Left hindlimb (tissue), 1 donor: ENCODE measurements at places on chromosomes 4 and X.

DNA sequence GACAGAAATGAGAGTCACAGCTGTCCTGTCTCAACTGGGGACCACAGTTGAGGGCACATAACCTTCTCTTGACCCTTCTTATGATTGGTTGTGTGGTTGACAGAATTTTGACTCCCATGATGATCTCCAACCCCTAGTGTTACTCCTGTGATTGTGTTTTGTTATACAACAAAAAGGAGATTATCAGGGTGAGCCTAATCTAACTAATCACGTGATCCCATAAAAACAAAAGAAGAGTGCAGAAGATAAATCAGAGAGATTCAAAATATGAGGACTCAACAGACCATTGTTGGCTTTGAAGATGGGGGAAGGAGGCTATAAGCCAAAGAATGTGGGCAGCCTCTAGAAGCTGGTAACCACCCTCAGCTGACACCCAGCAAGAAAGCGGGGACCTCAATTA is 72.7 kb downstream of the GUCY2F start:
- no peak for DNase-seq

DNA sequence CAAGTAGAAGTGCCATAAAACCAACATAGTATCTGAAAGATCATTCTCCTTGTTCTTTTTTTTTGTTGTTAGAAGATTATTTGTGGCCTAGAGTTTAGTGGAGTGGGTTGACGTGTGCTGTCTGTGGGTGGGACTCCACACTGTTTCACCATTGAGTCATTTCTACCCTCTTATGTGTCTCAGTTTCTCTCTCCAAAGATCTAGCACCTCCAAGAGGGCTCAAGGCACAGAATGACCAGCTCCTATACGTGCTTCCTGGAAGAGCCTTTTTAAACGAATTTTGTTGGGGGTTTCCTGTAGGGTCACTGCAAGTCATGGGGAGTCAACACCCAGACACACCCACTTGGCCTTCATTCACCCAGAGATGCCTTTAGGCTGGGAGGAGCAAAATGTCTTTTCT is 150.1 kb downstream of the KLF8 start:
- DNase-seq = no peak

DNA sequence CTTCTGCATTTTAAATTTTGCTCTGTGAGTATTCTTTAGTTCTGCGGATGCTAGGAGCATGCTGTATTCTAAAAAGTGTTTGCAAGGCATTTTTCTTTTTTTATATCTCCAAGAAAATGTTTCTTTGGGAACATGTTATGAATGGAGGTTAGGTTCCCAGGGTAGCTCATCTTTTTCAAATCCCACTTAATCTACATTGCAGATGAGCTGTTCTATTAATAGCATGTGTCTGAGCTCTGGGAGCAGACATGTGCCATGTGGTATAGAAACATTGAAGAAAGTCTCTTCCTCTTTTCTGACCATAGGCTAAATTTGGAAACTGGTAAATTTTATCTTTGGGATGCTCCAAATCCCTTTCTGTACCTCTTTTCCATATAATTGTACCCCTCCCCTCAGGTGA is 23.2 kb downstream of the DIAPH2 start:
- no peak for DNase-seq

GRCh38 chrX:150542846-150543229 is 25.6 kb upstream of the MTM1 start:
- DNase-seq = no peak

DNA sequence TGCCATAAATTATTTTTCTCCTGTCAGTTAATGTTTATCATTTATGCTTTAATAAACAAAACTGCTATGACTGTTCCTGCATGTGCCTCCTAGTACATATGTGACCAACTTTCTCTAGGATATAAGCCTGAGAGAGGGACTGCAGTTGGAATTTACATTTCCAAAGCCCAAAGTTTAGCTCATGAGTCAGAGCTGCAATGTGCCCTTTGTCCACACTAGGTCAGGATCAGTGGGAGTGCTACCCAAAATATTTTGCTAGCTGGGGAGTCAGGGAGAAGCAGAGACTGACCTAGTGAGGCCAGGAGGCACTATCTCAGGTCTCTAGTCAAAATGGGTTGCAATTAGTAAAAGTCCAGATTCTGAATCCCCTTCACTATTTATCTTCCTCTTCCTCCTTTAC is 92.7 kb downstream of the AR start:
- no peak for DNase-seq

- peak; percentile 53 for DNase-seq
Observed at GRCh38 chr4:123750044-123750443, 353.4 kb downstream of the SPRY1 start.

DNA sequence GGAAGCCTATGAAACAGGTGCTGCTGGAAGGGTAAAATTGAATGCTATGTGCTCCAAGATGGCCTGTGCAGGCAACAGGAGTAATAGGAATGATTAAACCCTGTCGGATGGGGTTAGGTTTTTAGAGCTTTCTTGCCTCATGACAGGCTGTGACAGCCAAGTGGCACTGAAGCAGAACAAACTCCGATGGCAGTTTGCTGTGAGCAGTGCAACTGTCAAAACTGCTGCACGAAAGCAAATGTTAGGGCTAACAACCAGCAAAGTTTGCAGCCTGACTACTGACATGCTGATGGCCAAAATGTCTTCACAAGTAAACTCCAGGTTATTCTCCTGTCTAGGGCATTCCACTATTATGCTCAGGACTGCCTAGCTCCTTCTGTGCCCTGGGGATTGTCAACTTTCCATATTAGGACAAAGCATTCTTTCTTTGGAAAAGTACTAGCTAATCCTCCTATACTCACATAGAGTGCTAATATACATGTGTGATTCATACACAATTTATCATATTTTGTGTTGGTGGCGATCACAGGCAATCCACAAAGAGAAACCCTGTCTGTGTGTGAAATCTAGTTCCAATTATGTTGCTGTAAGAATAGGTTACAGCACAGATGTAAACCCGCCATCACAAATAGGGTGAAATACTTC is 486.6 kb upstream of the TENM3 start:
- no peak for DNase-seq

DNA sequence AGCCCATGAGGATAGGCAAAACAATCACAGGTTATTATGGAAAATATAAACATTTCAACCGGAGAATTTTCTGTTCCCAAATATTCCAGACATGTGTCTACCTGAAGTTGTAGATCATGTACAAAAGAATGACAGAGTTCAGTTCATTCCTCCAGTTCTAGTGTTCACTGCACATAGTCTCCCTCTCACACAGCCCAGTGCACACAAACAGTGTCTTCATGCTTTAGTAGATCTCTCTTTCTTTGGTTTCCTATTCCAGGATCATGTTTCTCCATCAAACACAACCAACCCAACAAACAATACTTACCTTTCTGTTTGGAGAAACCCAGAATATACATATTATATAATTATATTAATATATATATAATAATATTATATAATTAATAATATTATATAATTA is 671.9 kb downstream of the TRIML1 start:
- DNase-seq = no peak

- no peak for DNase-seq
Observed at GRCh38 chr4:772118-772517, 53.8 kb downstream of the CPLX1 start.

DNA sequence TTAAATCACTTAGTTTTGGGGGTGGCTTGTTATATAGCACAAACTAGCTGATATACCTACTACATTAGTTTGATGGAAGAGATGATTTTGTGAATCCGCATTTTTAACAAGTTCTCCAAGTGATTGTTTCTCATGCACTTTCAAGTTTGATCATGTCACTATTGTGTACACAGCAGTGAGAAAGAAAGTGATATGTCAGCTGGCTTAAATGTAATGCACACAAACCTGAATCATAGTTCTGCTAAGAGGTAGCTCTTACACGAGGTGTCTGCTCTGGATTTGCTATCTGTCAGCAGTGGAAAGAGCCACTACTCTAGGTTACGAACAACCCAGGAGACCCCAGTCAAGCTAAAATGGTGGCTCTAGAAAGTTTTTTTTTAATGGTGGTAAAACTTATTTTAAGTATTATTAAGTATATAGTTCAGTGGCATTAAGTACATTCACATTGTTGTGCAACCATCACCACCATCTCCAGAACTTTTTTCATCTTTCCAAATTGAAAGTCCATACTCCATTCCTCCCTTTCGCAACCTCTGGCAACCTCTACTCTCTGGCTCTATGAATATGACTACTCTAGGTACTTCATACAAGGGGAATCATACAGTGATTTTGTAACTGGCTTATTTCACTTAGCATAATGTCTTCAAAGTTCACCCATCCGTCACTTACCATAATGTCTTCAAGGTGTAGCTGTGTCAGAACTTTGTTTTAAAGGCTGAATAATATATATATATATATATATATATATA is 147.3 kb downstream of the HS6ST2 start:
- DNase-seq = no peak

DNA sequence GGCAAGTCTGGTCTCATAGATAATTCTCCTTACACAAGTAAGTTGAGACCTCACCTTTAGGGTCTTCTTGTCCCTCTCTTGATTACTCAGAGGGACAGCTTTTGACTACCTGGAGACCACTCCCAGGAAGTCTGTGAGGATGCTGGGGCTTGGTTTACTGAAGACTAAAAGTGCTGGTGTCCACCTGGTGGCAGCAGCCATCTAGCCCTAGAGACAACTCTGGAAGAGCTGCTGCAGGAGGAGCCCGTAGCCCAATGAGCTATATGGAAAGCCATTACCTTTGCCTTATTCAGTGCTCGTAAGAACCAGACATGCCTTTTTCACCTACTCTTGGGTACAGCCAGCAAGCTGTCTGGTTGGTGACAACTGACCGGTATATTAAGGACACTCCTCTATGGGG is 7.3 kb downstream of the FGFBP2 start:
- no peak for DNase-seq

DNA sequence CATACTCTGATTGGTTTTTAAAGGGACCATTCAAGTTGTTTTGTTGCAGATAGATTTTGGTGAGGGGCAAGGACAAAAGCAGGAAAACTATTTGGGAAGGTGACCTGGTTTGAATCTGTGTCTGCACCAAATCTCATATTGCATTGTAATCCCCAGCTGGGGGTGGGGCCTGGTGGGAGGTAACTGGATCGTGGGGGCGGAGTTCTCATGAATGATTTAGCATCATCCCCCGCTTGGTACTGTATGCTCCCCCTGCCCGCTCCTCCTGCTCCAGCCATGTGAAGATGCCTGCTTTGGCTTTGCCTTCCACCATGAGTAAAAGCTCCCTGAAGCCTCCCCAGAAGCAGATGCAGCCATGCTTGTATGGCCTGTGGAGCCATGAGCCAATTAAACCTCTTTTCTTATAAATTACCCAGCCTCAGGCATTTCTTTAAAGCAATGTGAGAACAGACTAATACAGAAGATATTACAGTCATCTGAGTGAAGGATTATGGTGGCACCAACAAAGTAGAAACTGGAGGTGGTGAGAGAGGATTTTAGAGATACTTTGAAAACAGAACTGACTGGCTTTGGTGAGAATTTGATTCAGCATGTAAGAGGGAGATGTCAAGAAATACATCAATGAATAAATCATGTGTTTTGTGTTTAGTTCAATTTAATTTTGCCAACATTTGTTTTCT is 14.4 kb downstream of the IL21 start:
- DNase-seq = no peak

- no peak for DNase-seq
Observed at GRCh38 chrX:74511704-74512103, 90.4 kb downstream of the SLC16A2 start.

- DNase-seq = no peak
Observed at GRCh38 chr4:152462047-152462446, 73.8 kb downstream of the FBXW7 start.
